ENCODE measurements at places on chromosomes 12 and 14.
A peak's percentile ranks its signal among the peaks of the same experiment; 100 is the strongest.

DNA sequence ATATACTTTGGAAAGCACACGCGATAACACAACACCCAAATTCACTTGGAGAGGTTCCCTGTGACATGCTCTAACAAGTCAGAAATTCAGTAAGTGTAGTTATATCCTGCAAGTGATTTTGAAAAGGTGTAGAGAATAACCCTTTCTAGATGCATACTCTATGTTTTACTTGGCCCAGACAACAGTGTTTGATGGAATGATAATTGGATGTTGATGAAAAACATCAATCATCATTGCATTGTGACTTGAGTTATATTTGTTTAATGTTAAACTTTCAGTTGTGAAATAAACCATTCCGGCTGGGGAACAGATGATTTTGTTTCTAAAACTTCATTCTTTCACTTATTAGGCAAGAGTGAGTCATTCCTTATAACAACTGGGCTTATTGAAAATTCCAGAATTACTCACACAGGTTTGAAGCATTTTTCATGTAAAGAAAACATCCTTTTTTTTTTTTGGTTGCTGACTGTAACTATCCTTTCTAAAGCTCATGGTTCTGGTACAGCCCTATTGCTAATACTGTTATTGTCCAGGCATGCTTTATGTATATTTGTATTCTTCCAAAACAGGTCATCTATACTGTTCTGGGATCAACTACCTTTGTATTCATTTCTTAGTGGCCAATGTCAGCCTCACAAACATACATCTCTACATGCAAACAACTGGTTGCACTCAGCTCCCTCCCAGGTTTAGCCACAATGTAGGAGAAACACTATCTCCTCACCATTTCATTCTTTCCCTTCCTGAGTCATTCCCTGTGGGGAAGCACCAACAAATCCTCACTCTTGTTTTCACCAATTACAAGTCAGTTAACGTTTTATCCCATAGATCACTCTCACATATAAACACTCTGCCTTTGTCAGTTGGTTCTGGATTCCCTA lies 121.2 kb upstream of the LRIG3 start:
- peak; percentile 96 for DNase-seq

- DNase-seq, result no peak
Measured at GRCh38 chr12:23921099-23921856, 28.2 kb downstream of the SOX5 start.

GRCh38 chr14:105198588-105198987 lies 17.5 kb upstream of the NUDT14 start:
- DNase-seq, result no peak

GRCh38 chr12:7090222-7090998 lies 1.8 kb downstream of the C1R start:
- peak; percentile 65 for DNase-seq

DNA sequence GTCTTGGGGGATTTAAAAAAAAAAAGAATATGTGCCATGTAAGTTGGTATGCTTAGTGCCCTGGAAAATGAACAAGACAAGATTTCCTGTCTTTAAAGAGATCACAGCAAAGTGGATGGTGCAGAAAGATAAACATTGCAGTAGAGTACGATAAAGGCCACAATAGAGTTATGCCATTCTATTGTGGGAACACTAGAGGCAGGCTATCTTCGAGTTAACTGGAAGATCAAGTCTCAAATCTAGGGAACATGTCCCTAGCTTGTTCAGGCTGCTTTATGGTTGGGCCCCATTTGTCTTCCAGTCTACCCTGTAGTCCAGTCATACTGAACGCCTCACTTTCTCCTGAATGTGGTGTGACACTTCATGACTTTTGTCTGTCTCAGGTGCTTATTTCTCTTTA lies 18.7 kb upstream of the CCT2 start:
- no peak for DNase-seq

- DNase-seq, result no peak
Measured at GRCh38 chr12:115761784-115762183, 515.7 kb downstream of the MED13L start.

GRCh38 chr14:85415015-85415712 lies 114.8 kb upstream of the FLRT2 start:
- peak; percentile 99 for DNase-seq

- peak; percentile 76 for DNase-seq
Measured at GRCh38 chr12:28191051-28192048, 1.1 kb downstream of the CCDC91 start.

- DNase-seq, result peak; percentile 2
Measured at GRCh38 chr12:90299666-90300065, 591.0 kb upstream of the ATP2B1 start.

- no peak for DNase-seq
Measured at GRCh38 chr14:71583194-71583593, 349.0 kb upstream of the RGS6 start.

DNA sequence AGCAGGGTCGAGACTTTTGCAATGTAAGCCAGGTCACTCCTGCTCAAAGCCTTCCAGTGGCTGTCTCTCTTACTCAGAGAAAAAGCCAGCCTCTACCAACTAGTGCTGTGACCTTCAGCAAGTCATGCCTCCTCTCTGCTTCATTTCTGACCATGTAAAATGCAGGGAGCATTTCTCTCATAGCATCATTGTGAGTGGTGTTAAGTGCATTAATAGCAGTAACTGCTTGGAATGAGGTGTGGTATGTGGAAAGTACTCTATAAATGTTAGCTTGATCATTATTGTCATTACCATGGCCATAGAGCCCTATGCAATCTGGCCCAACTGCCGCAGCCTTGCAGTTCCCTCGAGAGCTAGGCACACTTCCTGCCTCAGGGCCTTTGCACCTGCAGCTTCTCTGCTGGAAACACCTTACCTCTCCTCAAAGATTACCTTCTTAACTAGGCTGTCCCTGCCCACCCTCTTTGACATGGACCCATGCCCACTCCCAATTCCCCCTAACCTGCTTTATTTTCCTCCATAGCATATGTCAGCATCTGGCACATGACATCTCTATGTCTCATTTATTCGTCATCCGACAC lies 10.9 kb downstream of the PLEKHD1 start:
- no peak for DNase-seq

DNA sequence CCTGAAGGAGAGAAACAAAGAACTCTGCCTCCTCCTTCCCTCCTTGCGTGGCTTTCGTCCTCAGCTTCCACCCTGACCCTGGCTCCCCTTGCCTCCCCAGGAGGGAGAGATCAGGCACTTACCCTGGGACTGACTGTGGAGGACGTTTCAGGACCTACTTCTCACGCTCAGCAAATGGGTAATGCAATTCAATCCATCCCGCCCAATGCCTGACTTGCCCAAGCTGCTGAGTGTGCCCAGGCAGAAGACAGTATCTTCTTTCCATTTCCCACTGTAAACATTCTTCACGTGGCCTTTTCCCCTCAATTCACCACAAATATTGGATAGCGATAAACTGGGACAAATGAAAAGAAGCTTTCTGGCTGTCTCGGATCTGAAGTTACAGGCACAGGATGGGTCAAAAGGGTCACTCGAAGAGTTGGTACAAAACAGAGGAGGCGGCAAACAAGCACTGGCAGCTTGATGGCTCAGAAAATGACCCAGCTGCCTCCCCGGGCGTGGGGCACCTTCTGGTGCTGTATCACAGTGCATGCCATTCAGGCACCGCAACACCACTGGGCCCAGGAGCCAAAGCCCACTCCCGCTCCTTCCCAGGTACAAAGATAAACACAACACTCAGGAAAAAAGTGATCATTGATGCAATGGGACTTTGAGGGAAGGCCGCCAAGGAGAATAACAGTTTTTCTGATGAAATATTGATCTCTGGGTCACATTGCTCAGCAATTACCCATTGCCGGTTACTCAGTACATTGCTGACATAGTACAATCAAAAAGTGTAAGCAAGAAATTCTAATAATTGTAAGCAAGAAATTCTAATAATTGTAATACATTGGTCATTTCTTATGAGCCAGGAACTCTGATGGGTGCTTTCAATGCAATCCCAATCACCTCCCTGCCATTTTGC lies 65.8 kb downstream of the TRIM9 start:
- no peak for DNase-seq

GRCh38 chr12:104752881-104753280 lies 205.2 kb downstream of the SLC41A2 start:
- no peak for DNase-seq

GRCh38 chr14:79037593-79037992 lies 867.4 kb downstream of the NRXN3 start:
- DNase-seq, result no peak

DNA sequence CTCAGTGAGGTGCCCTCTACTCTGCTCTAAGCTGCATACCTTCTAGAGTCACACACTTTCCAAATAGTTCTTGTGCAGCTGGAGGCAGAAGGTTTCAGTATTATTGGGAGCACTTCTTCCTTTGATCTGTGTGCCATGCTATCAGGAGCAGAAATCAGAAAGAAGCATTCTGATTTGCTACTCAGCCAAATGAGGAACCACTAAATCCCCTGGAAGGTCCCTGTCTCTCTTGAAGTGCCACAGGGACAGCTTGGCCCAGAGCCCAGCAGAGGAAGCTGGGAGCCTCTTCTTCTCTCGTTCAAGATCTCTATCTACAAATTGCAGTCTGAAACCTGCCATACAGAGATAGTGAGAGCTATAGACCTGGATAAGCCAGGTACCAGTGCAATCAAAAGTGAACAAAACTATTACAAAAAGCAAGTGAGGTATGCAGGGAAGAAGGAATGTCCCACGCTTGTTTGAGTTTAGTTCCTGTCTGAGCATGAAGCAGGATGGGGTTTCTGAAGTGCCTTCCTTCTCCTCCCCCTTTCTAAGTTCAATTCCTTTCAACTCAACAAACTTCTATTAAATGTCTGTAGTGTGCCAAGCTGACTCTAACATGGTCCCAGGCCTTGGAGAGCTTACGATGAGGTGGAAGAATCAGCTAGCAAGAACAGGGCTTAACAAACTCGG lies 100.9 kb upstream of the PARP11 start:
- no peak for DNase-seq
